ENCODE measurements at places on chromosomes 16 and 17.

GRCh38 chr17:6374271-6374691, 60.6 kb downstream of the AIPL1 start:
- no peak for DNase-seq

DNA sequence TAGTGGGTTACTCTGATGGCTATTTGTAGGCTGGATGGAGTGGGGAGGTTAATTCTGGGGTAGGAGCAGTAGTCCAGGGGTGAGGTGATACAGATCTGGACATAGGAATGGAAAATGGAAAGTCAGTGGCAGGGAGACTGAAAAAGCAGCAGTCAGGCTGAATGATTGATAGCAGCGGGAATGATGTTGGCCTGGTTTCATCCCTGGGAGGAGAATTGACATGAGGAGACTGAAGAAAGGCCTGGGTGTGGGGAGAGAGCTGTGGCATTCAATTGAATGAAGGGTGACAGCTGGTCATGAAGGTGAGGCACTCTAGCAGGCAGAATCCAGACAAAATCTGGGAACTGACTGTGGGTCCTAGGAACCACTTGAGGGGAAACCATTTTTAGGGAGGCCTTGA, 34.7 kb upstream of the CLEC18A start:
- DNase-seq, result no peak

DNA sequence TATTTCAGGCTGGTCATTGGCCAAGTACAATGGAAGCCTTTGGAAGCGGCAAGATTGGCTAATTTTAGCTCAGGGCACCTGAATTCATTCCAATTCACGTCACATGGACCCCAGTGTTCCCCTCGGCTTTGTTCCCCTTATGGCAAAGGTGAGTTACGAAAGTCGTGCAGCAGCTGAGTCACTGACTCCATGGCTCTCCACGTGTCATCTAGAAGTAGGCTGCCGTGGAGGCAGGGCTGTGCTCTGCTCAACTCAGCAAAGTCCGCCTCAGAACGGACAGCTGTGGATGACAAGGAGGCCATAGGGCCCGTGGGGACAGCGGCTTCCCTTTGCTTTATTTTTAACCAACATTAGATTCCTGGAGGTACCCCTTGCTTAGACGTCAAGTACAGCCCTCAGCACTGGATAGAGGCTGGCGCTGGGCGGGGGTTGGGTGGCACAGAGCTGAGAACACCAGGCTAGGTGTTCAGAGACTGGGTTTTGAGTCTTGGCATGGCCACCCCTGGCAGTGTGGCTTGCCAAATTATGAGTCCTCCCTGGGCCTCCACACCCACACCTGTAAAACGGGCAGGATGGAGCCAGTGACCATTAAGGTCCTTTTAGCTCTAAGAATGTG, 23.6 kb downstream of the ADAD2 start:
- no peak for DNase-seq

DNA sequence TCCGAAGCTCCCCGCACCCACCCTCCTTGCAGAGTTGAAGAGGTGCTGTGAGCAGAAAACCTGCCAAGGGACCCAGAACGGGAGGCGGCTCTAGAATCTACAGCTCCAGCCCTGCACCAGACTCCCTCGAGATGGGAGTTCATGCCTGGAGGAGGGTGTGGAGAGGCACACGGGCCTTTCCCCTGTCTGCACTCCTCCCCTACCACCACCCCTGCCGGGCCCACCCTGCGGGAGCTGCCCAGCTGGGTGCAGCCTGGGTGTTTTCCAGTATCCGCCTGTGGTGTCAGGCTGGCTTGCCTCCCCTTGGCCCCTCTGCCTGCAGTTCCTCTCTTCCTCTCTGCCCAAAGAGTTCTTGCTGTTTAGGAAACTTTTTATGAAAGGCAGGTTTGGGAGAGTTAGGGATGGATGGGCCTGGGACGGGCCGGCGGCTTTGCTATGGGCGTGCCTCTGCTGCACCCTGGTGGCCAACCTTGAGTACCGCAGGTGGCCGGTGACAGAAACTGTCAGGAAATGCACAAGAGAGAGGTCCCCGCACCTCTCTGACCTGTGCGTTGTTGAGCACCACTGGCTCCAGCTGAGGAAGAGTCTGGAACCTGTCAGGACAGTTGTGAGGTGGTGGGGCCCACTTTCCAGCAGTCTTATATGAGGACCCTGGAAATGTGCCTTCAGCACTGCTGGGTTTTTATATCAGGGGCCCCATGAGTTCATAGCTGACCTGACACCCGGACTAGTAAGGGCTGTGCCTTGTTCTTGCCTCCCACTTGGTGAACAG, 354.1 kb downstream of the SEC14L1 start:
- peak; percentile 38 for DNase-seq

- DNase-seq, result no peak
These were observed 3.6 kb upstream of the MEOX1 start for GRCh38 chr17:43665084-43665936.

DNA sequence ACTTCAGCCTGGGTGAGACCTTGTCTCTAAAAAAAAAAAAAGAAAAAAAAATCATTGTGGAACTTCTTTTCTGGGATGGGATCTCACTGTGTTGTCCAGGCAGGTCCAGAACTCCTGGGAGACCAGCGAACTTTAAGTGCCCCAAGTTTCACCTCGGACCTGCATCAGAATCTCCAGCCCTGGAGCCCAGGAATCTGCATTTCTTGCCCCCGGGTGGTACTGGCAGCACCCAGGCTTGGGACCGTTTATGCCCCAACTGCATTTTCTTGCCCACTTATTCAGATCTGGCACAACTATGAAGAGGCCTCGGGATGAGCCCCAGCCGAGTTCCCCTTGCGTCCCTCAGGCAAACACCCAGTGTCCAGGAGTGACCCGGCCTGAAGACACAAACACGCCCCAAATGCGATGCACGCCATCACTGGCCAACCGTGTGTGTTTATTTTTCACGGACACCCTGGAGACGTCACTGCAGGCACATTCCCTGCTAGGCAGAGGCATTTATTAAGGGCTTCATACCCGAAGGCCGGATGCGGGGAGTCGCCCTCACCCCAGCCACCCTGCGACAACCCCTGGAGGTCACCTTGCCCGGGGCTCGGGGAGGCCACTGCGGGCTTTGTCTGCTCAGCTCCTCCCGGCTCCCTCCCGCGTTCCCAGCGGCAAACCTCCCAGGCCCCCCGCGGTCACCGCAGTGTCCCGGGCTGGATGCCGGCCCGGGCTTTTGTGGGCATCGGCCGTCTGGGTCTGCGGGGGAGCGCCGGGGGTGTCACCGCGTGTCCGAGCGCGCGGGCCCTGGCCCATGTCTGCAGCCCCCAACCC, 684 bp upstream of the SPIRE2 start:
- DNase-seq, result peak; percentile 62

DNA sequence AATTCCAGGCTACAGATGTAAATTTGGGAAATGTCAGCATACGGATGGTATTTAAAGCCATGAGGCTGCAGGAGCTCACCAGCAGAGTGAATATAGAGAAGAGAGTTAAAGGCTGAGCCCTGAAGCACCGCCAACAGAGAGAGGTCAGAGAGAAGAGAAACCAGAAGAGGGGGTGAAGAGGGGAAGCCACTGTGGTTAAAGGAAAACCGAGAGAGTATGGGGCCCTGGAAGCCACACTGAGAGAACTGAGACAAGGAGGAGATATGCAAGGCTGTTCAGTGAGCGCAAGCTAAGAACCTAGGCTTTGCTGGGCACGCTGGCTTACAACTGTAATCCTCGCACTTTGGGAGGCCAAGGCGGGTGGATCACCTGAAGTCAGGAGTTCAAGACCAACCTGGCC, 24.6 kb downstream of the COPRS start:
- DNase-seq, result no peak

GRCh38 chr16:81006211-81006812, 373 bp downstream of the CMC2 start:
- no peak for DNase-seq

GRCh38 chr17:62611292-62611691, 16.2 kb upstream of the MRC2 start:
- no peak for DNase-seq

DNA sequence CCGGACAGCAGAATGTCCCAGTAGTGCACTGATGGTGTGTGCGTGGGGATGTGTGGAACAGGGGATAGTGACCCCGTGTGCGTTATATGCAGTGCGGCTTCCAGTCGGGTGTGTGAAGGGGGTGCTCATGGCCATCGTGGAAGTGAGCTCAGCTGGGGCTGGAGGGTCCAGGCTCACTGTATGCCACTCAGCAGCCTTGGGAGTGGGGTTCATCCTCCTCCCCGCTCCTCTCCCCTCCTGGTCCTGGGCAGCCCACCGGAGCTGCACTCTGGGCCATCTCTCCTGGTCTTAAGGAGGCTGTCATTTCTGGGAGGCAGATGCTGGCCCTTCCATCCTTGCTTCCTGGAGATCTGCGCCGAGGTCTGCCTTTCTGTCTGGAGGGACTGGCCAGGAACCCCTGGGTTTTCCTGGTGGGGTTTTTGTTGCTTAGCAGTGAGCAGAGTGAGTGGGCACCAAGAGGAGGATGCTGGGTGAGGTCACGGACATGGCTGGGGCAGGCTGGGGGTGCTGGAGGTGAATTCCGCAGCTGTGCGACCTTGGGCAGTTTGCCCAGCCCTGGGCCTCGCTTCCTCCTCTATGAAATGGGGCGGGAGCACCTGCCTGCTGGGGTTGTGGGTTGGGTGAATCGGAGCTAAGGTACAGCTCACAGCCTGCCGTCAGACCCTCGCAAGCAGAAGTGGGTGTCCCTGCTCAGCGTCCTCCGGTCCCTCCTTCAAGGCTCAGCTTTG, 164.1 kb downstream of the SEC14L1 start:
- peak; percentile 40 for DNase-seq

DNA sequence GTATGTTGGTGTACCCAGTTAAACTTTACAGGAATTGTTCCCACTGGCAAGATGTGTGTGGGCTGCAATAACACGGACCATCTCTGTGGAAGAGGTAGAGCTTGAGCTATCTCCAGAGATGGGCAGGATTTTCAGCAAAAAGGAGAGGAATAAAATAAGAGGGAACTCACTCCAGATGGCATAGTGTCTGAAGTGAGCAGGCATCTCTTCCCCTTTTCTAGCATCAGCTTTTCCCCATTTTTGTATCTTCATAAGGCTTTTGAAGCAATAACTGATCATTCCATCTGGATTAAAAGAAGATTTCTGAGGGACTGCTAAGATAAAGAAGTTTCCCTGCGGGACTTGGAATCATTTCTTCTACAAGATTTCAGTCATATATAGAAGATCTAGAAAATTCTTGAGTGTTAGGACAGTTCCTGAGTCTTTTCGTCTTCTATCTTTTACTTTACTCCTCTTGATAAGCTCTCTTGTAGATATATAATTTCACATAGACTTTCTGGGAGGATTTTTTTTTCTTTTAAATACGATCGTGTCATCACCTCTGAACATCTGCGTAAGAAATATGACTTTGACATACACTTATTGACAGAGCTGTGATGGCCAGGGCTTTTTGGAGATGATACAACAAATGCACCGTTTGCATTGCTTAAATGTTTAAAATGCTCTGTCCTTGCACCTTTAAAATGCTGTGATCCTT, 2.1 kb downstream of the CPD start:
- DNase-seq, result no peak

GRCh38 chr17:4163951-4164350, 21.0 kb downstream of the CYB5D2 start:
- no peak for DNase-seq

DNA sequence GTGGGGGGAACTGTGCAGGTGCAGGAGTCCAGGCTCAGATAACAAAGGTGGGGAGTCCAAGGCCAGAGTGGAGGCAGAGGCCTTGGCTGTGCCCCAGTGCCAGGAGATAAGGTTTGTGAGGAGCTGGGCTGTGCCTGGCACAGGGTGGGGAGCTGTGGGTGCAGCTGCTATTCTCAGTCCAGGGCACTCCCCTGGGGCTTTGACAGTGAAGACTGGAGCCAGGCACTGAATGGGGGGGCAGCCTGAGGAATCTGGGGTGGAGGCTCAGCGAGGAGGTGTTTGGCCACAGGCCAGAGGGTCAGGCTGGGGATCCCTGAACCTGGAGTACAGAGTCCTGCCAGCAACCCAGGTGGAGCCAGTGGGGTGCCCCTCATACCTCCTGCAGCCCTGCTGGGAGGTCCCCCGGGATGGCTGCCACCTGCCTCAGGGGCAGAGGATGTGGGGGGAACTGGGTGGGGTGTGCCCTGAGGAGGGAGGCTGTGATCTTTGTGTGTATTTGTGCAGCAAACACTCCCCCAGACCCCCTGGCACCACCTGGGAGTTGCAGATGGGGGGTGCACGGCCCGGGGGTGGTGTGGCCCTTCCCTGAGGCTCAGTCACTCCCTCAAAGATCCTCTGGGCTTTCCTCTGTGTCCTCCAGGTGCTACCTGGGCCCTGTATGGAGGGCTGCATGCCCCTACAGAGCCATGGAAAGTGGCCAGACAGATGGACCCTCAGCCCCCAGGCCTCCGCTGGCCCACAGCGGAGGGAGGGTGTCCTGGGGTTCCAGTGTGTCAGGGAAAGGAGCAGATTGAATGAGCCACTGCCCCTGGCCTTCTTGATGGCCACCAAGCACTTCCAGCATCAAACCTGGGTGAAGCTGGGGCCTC, 44.5 kb upstream of the SMPD3 start:
- DNase-seq, result no peak

- no peak for DNase-seq
These were observed 47.7 kb upstream of the LCMT1 start for GRCh38 chr16:25063865-25064264.

DNA sequence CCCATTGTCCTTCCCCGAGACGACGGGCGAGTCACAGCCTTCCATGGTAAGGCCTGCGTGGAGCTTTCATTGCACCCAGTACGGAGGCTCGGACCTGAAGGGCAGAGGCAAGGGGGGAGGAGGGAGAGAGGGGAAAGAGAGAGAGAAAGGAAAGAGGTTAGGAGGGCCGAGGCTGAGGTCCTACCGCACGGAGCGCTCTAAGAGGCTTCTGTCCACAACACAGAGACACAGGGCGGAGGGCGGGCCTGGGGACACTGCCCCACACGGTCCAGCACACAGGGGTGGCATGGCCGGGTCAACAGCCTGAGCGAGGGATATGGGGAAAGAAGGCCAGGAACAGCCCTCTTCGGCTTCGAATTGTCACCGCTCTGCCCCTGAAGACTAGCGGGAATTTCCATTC, 87.8 kb downstream of the ZFHX3 start:
- DNase-seq, result no peak

DNA sequence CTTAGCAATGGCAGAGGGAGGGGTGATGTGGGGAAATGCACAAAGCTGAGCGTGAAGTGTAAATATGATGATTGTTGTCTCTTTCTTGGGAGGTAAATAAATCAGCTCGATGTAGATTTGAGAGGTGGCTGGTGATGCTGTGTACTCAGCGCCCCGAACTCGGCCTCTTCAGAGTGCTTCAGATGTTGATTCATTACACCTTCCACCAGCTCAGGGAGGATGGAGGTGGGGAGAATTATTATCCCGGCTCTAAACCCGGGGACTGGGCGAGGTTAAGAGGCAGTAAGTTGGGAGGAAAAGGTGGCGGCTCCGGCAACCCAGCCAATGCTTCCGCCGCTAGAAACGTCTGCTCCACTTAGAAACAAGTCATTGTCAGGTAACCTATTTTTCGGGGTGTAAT, 86.5 kb downstream of the RPA1 start:
- DNase-seq, result no peak

GRCh38 chr17:34669511-34669910, 90.1 kb downstream of the TMEM132E start:
- no peak for DNase-seq
